Mesothelial cell of epicardium (in vitro differentiated cells): ENCODE measurements at places on chromosomes 5 and 9. TPM values are rescaled to one million over a fixed set of nuclear protein-coding genes. Genes with fewer than 3 reads are reported as not detected.

GRCh38 chr5:107531308-107531707 is 139.4 kb downstream of the EFNA5 start:
- no peak for DNase-seq

The SHROOM1 gene
- total RNA-seq: 8.6 to 12.2 TPM (median 8.6 TPM) in 3 replicates

- no peak for DNase-seq
These were observed 9.9 kb upstream of the TRIM36 start for GRCh38 chr5:115179394-115180164.

The ROR2 gene
- total RNA-seq: 36.7 to 41.0 TPM (median 39.7 TPM) in 3 replicates

- no peak for DNase-seq
These were observed 20.3 kb upstream of the TAF11L2 start for GRCh38 chr5:17477573-17478265.

The NR2F1 gene
- total RNA-seq: 19.7 to 21.4 TPM (median 20.3 TPM) in 3 replicates

The HARS2 gene
- 32.4 to 35.6 TPM (median 33.5 TPM) in 3 replicates for total RNA-seq

GRCh38 chr5:74432216-74432615 is 208.3 kb downstream of the ENC1 start:
- no peak for DNase-seq

DNA sequence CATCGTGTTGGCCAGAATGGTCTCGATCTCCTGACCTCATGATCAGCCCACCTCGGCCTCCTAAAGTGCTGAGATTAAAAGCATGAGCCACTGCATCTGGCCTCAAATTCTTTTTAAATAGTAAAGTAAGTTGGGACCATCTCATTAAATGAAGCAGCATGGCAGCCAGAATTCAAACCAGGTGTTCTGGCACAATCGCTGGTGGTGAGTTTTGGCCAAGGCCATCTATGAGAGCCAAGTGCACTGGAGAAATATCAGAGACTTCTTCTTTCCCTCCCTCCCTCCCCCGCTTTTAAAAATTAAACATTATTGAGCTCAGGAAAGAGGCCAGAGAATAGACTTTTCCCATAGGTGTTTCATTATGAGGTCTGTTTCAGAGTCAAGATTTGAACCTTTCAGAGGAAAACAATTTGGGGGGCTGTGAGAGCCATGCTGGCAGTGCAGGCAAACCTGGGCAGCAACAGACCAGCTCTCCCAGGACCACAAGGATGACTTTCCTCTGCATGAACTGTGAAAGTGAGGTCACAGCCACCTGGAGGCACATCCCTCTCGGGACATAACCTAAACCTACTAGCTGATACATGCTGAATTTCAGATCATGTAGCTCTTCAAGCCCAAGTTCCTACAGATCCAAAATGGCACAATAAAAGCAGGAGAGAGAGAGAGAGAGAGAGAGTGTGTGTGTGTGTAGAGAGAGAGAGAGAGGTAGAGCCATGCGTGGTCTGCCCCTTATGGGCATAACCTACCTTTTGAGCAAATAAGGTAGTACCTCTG is 94.6 kb upstream of the DMRT1 start:
- DNase-seq: no peak

DNA sequence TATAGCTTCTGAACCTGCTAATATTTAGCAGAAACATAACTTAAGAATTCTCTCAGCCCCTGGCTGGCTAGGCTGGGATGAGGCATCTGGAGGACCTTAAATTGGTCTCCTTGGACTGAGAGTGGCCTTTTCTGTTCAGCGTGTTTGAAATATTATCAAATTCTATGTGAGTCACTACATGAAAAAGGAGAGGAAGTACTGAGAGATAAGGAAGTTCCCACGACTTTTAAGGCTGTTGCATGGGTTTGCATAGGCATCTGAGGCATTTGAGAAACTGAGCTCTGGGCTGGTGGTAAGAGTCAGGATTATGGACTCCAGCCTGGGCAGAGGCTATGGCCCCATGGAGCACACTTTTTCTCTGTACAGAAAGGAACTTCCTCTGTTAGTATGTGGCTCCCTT is 816.2 kb upstream of the GRAMD2B start:
- DNase-seq: no peak

The SLC34A1 gene
- total RNA-seq: not detected in 3 replicates

DNA sequence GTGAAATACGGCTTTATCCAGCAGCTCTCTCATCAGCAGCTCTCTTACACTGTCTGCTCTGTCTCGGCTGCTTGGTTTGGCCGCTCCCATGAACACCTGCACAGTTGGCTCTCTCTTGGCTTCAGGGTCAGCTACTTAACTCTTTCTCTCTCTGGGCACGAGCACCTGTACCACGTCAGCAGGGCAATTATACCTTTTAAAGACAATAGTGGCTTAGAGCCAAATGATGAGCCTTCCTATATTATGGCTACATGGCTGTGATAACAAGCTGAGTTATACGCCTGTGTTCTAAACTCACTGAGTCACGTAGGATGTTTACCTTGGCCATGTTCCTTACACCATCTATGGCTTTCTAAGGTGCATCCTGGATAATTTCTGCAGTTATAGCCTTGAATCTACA is 69.2 kb upstream of the CTNND2 start:
- no peak for DNase-seq

DNA sequence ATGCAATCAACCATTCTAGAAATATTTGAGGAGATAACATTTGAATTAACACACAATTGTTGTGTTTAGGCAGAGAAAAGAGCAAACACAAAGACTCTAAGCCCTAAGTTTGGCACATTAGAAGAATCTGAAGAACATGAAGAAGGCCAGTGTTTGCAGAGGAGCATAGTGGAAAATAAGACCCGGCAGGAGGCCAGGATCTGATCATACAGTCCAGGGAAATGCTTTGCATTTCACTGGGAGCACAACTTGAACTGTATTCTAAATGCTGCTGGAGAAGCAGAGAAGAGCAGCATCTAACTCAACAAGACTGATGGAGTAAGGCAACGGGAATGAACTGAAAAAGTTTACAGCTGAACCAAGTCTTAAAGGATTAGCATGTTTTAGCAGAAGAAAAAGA is 463.4 kb downstream of the ZNF608 start:
- no peak for DNase-seq

The SERF1A gene
- total RNA-seq: 21.8 to 25.6 TPM (median 23.3 TPM) in 3 replicates

DNA sequence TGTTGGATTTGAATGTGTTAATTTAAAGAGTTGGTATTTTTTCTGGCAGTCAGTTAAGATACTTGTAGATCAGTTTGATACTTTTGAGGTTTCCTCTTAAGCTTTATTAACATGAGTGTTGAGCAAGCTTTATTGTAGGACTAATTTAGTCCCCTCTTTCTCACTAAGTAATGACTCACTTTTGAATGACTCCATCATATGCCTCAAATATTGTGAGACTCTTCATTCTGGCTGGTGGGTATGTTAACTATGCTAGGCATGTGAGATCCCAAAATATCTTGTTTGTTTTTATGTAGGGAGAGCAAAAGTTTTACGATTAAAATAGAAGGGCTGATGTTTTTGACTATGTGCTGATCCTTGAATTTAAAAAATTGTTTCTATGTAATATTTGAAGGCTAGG is 355.7 kb downstream of the IZUMO3 start:
- no peak for DNase-seq

The BSPRY gene
- 3.4 to 4.3 TPM (median 4.3 TPM) in 3 replicates for total RNA-seq

The FBP2 gene
- total RNA-seq: not detected in 3 replicates

DNA sequence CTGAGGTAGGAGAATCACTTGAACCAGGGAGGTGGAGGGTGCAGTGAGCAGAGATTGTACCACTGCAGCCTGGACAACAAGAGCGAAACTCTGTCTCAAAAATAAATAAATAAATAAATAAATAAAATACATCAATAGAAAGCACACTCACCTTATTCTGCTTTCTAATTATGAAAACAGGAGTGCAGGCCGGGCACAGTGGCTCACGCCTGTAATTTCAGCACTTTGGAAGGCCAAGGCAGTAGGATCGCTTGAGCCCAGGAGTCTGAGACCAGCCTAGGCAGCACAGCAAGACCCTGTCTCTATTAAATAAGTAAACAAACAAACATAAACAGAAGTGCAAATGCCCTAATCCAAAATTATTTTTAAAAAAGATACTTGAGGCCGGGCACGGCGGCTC is 2.3 kb downstream of the PWWP2A start:
- no peak for DNase-seq

The OR1L6 gene
- total RNA-seq: not detected in 3 replicates

The CSNK1A1 gene
- 246 to 254 TPM (median 248 TPM) in 3 replicates for total RNA-seq

DNA sequence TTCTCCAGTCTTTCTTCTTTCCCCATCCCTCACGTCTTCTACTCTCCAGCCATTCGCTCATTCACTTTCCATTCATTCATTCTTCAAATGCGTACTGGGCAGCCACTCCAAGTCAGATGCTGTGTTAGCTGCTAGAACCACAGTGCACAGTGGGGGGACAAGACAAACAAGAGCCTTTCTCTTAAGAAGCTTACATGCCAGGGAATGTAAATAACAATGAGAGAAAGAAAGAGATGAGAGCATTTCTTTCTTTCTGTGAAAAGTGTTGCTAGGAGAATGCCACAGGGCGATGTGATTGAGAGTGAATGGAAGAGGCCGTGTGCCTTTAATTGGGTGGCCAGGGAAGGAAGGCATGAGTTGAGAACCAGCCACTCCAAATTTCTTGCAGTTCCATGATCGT is 46.3 kb upstream of the SMIM23 start:
- no peak for DNase-seq

DNA sequence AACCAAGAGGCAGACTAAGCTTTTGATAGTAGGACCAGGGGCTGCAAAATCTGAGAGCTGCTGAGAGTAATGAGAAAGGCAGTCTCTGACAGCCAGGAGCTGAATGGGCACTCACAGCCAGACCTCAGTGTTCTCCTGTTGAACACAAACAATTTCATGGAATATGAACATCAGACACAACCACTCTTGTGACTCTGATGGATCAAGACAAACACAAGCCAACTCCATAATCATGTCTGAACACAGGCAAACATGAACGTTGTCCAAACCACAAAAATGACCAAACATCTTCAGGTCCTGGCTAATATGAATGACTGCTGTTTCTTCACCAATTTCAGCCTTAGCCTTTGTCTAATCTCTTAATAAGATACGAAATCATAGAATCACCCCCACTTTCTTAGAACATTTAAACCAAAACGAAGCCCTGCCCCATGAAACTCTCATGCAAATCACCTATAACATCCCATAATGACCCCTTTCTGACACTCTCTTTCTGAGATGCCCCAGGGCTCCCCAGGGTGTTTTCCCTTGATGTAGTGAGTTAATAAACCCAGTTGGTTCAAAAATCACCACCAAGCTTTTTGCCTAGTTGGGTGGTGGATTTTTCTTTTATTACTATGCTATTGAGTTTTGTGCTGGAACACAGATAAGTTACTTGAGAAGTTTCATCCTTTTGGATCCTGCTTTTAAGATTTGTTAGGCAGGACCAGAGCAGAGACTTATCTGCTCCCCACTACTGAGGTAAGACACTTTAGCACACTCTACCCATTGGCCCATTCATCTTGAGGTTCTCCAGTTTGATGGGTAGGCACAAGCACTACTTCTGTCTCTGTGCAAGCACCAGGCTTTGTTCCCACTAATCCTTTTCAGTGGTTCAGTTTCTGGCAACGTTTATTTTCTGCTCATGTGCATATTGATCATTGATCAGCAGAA is 5.9 kb upstream of the ERAP2 start:
- no peak for DNase-seq

The LHX3 gene
- not detected in 3 replicates for total RNA-seq

DNA sequence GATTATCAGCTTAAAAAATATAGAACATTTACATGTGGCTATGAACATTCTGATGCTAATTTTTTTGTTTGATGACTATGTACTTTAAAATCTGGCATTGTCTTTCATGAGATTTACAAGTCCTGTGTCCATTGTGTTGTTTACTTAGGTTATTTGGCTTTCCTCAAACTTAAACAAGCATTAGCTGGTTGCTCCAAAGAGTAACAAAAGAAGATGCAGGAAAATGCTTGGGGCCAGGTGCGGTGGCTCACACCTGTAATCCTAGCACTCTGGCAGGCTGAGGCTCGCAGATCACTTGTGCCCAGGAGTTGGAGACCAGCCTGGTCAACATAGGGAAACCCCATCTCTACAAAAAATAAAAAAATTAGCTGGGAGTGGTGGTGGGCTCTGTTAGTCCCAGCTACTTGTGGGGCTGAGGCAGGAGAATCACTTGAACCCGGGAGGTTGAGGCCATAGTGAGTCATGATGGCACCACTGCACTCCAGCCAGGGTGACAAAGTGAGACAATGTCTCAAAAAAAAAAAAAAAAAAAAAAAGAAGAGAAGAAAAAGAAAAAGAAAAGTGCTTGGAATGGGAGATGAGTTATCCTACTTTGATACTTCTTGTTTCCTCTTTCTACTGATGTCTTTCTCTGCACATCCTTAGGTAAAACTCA is 39.7 kb downstream of the PAM start:
- no peak for DNase-seq

The FGF10 gene
- 0.22 to 0.31 TPM in 2 of 3 replicates, not detected in the other for total RNA-seq

DNA sequence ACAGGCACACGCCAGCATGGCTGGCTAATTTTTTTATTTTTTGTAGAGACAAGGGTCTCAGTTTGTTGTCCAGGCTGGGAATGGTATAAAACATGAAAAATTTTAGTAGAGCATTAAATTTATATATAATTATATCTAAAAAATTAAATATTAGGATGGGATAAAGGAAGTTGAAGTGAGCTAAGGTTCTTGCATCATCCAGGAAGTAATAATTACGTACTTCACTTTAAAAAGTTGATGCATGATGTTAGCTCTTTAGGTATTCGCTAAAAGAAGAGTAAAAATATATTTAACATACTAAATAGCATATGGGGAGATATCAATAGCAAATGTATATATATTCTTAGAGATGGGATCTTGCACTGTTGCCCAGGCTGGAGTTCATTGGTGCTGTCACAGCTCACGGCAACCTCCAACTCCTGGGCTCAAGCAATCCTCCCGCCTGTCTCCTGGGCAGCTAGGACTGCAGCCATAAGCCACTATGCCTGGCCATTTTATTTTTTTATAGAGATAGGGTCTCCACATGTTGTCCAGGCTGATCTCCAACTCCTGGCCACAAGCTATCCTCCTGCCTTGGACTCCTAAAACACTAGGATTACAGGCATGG is 12.3 kb downstream of the DCAF10 start:
- no peak for DNase-seq

- DNase-seq: no peak
These were observed 1750.6 kb upstream of the CDH9 start for GRCh38 chr5:28788954-28789353.

DNA sequence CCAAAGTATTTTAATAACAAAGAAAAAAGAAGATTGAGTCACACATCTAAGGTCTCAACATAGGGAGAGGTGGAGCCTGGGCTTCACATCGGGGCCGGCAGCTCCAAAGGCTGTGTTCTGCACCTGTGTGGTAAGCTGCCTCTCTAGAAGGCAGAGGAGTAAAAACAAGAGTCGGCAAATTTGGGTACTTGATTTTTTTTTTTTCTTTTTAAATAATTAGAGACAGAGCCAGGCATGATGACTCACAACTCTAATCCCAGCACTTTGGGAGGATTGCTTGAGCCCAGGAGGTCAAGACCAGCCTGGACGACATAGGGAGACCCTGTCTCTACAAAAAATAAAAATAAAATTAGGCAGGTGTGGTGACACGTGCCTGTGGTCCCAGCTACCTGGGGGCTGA is 4.7 kb downstream of the URM1 start:
- DNase-seq: no peak

GRCh38 chr5:169048181-169049125 is 252.5 kb downstream of the SLIT3 start:
- DNase-seq: no peak

- DNase-seq: no peak
These were observed 399 bp downstream of the NDUFA2 start for GRCh38 chr5:140647042-140647419.

- DNase-seq: no peak
These were observed 218.2 kb upstream of the PRDM9 start for GRCh38 chr5:23289162-23289561.

- DNase-seq: no peak
These were observed 67.5 kb downstream of the CWC27 start for GRCh38 chr5:64836190-64836755.
